ENCODE measurements at places on chromosomes 13 and 19.

- no peak for DNase-seq
Observed at GRCh38 chr13:106484084-106484483, 51.4 kb downstream of the EFNB2 start.

- DNase-seq = no peak
Observed at GRCh38 chr13:23629566-23630272, 59.5 kb downstream of the TNFRSF19 start.

DNA sequence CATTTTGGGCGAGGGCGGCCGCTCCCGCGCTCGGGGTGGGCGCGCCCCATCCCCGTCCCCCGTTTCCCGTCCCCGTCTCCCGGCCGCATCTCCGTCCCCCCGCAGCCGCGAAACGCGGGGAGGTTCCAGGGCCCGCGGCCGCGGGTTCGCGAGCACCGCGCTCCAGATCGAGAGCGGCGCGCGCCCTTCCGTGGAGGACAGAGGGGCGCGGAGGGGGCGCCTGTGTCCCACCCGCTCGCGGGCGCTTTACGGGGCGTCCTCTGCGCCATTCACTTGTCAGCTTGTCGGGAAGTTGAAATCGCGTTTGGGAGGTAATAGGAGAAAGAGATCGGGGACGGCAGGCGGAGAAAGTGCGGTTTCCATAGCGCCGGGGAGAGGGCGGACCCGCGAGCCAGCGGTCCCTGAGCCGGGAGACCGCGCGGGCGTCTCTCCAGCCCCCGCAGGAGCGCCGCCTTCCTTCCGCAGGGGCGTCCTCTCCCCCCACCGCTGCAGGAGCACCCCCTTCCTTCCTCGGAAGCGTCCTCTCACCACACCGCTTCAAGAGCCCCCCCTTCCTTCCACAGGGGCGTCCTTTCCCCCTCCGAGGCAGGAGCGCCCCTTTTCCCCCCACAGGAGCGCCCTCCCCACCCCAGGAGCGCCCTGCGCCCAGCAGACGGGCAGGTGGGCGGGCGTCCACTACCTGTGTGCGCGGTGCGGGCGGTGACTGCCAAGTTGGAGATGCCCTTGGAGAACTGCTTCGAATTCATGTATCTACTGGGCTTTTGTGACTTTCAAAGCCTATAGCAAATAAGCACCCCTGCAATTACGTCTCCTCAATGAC lies 962 bp upstream of the IRS2 start:
- no peak for DNase-seq

GRCh38 chr13:87669379-87669978 lies 1.7 kb upstream of the SLITRK5 start:
- no peak for DNase-seq

GRCh38 chr19:19185853-19186740 lies 5.9 kb downstream of the BORCS8 start:
- peak; percentile 35 for DNase-seq

- no peak for DNase-seq
Observed at GRCh38 chr19:53596056-53596455, 35.7 kb upstream of the DPRX start.

GRCh38 chr13:111852725-111853518 lies 214.0 kb upstream of the SOX1 start:
- DNase-seq = no peak

GRCh38 chr13:30078059-30078458 lies 227.6 kb upstream of the UBL3 start:
- DNase-seq = no peak

DNA sequence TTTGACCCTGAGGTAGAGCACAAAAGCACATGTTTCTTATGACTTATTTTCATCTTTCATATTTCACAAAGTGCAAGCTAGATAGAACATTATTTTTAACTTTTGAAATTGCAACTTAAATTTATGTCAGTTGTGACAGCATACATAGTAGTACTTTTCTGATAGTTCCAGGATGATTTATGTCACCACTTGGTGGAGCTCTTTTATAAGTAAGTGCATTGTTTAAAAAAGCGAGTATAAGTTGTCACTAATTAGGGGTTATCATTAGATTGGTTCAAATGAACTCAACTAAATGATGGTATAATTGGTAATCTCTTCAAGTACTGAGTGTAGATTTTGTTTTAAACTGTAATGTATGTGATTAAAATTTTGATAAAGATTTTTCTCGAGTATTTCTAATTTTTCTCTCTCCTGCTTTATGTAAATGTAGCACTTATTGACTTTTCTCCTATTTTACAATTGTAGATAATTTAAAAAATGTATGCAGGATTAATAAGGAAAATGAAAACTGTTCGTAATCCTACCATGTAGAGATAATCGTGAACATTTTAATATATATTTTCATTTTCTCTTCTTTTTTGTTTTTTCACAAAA lies 31.1 kb downstream of the RB1 start:
- no peak for DNase-seq

DNA sequence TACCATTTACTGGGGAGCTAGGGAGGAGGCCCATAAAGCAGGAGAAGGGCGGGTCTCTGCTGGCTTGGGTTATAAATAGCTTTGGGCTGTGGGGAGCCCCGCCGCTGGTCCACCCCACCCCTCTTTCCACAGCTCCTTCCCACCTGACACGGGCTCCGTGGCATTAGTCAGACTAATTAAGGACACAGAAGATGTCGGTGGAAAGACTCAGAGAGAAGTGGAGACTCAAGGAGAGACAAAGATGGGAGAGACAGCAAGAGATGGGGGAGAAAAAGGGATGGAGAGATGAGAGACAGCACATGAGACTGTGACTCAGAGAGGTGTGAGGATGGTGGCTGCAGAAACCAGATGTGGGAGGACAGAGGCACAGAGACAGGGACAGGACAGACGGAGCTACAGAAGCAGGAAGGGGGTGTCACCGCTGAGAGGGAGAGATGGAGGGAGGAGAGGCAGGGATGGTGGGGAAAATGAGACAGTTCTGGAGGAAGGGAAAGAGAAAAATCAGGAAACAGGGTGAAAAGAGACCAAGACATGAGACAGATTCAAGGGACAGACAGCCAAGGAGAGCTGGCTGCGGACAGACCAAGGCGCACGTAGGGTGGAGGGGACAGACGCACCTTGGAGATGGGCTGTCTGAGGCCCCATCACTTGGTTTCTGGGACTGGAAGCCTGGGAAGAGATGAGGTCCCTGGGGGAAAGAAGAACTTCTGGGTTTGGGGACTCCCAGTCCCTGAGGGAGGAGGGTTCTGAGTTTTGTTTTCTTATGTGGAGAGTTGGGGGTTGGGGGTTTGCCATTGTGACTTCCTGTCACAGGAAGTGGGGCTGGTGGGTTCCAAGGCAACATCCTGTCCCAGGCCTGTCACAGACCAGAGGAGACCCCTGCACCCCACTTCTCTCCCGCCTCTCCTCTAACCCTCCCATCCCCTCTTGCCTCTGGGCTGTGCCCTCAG lies 4.1 kb downstream of the ARHGEF1 start:
- DNase-seq = peak; percentile 70
